ENCODE measurements at places on chromosomes 1 and 21.

DNA sequence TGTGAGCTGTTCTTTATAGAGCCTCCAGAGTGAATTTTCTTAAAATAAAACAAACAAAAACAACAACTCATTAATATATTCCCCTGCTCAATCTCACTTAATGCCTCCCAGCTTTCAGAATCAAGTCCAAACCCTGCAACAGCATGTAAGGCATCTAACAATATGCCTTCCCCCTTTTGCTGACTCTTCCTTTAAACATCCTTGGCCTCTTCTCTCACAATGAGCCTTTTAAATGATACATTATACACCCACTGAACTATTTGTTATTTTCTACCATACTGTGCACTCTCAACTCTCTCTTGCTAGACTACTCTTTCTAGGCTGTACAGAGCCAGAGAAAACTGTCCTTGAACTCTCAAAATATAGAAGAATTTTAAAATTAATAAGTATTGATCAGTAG lies 115.2 kb upstream of the SNX7 start:
- no peak for DNase-seq

GRCh38 chr1:166184897-166185296 lies 18.1 kb upstream of the FAM78B start:
- no peak for DNase-seq

DNA sequence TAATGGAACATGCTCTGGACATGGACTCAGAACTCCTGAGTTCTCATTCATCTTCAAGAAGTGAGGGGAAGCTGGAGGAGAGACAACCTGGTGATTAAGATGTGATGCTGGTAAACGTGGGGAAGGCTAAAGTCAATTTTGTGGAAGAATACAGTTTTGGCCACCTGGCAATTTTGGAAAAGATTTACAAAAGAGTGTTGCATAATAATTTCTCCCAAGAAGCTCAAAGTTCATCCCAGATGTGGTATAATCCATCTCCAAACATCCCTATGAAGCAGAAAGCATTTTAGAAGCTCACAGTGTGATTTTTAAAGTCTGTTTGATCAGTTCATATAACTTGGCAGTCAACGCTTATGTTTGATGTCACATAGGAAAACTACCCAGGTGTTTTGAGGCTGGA lies 208.7 kb downstream of the LMX1A start:
- no peak for DNase-seq

GRCh38 chr1:112674440-112674985 lies at the start of gene MOV10:
MOV10 (plus strand) TSS chr1:112674659; CDS start chr1:112674913, 254 bp downstream.
- no peak for DNase-seq

DNA sequence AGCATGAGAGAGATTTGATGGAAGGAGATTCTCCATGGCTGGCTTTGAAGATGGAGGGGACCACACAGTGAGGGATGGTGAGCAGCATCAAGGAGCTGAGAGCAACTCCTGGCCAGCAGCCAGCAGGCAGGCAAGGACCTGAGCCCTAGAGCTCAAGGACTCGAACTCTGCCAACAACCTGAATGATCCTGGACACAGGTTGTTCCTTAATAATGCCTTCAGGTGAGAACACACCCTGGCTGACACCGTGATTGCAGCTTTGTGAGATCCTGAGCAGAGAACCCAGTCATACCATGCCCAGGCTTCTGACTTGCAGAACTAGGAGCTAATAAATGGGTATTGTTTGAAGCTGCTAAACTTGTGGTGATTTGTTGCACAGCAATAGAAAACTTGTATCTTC lies 183.1 kb downstream of the LMX1A start:
- DNase-seq = no peak

- DNase-seq = no peak
These were observed 775 bp downstream of the TMEM125 start for GRCh38 chr1:43270421-43271095.

DNA sequence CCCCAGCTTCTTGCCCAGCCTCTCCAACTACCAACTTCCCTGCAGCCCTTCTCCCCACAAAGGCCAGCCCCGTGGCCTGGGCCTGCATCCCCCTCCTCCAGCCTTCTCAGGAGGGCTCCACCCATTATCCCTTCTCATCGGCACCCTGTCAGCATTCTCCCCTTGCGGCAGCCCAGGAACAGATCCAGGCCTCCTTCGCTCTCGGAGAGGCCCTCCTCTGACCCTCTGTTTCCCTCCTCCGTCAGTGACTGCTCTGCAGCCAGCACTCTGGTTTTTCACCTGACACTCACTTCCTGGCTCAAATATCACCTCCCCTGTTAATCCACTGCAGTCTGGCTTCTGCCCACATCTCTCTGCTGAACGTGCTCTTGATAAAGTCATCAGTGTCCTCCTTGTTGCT lies 17.5 kb downstream of the ADGRB2 start:
- no peak for DNase-seq

GRCh38 chr1:56304975-56305374 lies 274.4 kb downstream of the PLPP3 start:
- no peak for DNase-seq

- peak; percentile 23 for DNase-seq
These were observed 50.8 kb upstream of the COL24A1 start for GRCh38 chr1:86207323-86207722.

DNA sequence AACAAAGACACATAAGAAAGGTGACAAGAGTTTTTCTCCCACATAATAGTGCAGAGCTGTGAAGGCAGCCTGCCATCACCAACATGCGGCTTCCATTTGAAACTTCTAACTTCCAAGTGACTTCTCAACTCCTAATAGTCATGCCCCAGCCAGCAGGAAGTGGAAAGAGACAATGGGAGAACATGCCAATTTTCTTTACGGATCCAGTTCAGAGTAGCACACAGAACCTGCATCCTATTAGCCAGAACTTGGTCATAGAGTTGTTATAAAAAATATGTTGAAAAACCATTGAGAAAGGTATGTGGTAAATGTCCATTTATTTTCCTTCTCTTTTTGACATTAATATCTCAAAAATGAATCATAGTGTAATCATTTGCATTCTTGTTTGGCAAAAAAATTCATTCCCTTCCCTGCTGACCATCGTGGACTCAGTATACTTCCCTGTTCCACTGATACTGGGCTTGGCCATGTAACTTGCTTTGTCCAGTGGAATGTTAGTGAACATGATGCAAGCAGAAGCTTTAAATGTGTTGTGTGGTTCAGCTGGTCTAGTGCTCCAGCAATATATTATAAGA lies 197.4 kb downstream of the SEC16B start:
- no peak for DNase-seq

DNA sequence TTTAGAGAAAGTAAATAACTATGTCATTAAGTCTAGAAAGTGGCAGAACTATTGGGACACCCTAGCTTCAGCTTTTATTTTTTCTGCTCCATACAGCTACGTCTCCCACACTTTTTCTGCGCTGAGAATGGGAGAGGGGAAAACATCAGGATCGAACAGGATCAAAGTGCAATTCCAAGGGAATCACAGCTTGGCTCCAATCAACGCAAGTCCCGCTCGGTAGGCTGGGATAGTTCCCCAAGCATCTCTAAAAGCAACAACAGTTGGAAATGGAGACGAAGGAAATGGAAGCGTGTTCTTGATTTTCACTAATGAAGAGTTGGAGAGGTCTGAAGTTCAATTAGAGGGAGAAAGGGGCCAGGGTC lies 536 bp downstream of the HMGCL start:
- DNase-seq = no peak

GRCh38 chr1:89719502-89720306 lies 86.8 kb downstream of the LRRC8C start:
- no peak for DNase-seq

- DNase-seq = no peak
These were observed 73.7 kb downstream of the TOMM20 start for GRCh38 chr1:235054936-235055335.

GRCh38 chr21:36545776-36546511 lies 66.0 kb upstream of the CLDN14 start:
- no peak for DNase-seq

GRCh38 chr1:216785737-216786136 lies 62.5 kb upstream of the ESRRG start:
- no peak for DNase-seq

- DNase-seq = no peak
These were observed 1.1 kb downstream of the HTR6 start for GRCh38 chr1:19665496-19666465.

DNA sequence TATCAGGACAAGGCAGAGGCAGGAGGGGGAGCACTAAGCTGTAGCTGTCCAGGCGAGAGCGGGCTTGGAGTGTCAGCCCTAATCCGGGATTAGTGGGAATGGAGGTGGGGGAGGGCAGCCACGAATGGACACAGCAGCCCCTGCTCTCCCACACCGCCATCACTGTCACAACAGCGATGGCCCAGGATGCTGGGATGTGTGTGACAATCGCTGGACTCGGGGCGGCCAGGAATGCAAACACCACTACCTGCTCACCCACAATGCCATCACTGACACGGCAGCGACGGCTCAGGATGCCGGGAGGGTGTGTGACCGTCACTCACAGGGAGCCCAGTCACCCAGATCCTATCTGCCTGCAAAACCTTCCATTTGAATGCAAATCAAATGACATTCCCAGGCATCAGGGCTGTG lies 2.9 kb downstream of the C2CD2 start:
- DNase-seq = no peak

GRCh38 chr1:243254233-243254926 lies 701 bp downstream of the CEP170 start:
- DNase-seq = no peak

- no peak for DNase-seq
These were observed 387.3 kb downstream of the FAM72C start for GRCh38 chr1:143584508-143584907.

GRCh38 chr1:155080312-155081228 lies 1.9 kb downstream of the EFNA3 start:
- no peak for DNase-seq

GRCh38 chr1:42211224-42211623 lies 46.7 kb upstream of the GUCA2A start:
- DNase-seq = no peak

DNA sequence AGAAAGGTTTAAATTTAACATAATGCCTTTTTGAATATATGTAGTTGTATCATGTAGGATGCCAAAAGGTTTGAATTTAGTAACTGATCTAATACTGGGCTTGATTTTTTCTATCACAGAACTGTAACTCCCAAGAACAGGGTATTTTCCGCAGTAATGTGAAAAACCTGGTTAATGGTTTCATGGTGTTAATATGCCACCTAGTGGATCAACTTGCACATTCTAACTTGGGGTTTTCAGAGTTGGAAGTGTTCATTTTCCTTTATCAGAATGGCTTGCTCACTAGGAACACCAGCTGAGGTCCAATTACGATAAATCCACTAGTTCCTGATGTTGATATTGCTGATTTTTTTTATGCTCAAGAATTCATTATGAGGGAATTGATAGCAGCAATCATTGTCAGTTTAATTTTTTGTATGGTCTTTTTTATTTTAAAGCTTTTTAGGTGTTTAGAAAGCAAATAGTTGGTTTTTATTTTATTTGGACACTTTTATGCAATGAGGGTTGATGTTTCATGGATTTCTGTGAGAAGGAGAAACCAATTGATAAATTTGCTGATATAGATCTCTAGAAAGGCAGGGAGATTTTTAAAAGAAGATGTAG lies 157.2 kb downstream of the PLA2G4A start:
- DNase-seq = no peak

DNA sequence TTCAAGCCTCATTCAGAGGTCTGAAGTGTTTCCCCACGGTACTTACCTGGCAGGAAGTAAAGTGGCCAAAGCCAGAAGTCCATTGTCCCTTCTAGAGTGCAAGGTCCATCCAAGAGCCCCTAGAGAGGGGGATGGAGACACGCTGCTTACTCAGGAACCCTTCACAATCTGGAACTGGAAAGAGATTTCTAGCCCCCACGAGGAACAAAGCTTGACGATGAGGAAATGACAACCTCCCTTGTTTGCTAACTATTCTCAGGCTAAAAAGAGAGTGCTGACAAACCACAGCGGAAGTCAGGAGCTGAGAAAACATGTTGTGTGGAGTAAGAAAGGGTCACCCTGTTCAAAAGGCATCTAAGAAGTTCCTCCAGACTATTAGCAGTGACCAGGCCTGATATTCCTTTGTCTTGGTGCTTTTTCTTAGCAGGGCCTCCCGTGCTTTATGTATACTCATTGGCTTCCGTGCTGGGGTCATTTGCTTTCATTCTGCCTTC lies at the start of gene FCMR:
TSS of gene FCMR (minus strand) at position 170 of the 494 bp plus-strand sequence. CDS start at position 83, 87 bp downstream.
- DNase-seq = no peak

- DNase-seq = no peak
These were observed 81.5 kb upstream of the DPYD start for GRCh38 chr1:98002288-98002687.

DNA sequence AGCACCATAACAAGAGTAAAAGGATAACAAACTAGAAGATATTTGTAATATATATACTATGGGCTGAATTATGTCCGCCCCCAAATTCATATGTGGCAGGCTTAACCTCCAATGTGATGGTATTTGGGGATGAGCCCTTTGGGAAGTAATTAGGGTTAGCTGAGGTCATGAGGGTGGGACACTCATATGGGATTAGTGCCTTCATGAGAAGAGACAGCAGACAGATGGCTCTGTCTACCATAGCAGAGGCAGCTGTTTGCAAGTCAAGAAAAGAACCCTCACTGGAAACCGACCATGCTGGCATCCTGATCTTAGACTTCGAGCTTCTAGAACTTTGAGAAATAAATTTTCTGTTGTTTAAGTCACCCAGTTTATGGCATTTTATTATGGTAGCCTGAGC lies 303.6 kb downstream of the LMO4 start:
- DNase-seq = no peak

- DNase-seq = no peak
These were observed 273.1 kb upstream of the PROX1 start for GRCh38 chr1:213714645-213715044.

GRCh38 chr1:11412141-11412540 lies 66.8 kb upstream of the DISP3 start:
- DNase-seq = no peak

GRCh38 chr1:161486806-161487741 lies 18.2 kb upstream of the FCGR2A start:
- DNase-seq = peak; percentile 37

DNA sequence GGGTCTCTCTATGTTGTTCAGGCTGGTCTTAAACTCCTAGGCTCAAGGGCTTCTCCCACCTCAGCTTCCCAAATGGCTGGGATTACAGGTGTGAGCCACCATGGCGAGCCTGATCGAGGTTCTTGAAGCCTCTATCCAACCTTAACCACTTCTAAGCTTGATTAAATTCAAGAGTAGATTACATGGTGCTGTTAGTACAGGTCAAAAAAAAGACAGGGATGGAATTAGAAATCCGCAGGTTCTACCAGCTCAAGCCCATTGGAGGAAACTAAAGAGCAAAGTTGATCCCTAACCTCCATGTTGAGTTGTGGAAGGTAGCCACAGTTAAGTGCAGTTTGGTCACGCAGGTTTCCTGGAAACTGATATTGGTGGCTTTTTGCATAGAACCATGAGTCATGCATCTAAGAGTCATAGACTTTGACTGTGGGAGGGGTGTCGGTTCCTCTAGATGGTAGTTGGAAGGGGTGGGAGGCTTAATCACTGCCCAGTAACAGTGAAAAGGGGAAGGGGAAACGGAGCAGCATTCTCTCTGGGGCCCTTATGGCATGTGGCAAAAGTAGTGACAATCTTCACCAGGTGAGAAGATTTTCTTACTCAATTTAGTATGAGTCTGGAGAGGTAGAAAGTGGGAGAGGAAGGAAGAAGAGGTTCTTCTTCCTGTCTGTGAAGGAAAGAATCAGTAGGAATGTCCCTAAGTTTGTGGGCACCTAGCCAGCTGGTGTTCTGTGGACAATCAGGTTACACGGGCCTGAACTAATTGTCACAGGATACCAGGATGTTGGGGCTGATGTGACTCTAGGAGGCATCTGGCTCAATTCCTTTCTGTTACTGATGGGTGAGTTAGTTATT lies 7.0 kb downstream of the CD53 start:
- no peak for DNase-seq

GRCh38 chr1:8727809-8728213 lies 89.6 kb downstream of the RERE start:
- no peak for DNase-seq
